ENCODE measurements at places on chromosomes 13 and 19. TPM values are rescaled to one million over a fixed set of nuclear protein-coding genes. Genes with fewer than 3 reads are reported as not detected.

The RAB3D gene
- total RNA-seq, result 9.1 TPM

The PSMC4 gene
- total RNA-seq, result 116 TPM

The CPB2 gene
- not detected for total RNA-seq

The PRDX2 gene
- total RNA-seq, result 222 TPM

The PLK5 gene
- total RNA-seq, result not detected

The IGSF23 gene
- total RNA-seq, result 0.32 TPM

The C1QTNF9B gene
- total RNA-seq, result 0.86 TPM

The PRR22 gene
- under 0.01 TPM for total RNA-seq

The WDR87 gene
- total RNA-seq, result not detected

The CATSPERD gene
- not detected for total RNA-seq

The GPR12 gene
- not detected for total RNA-seq

The ZSCAN4 gene
- not detected for total RNA-seq

The RDH8 gene
- total RNA-seq, result not detected

The ZNF227 gene
- 15.8 TPM for total RNA-seq

The ZNF829 gene
- total RNA-seq, result 3.5 TPM

The CLPTM1 gene
- total RNA-seq, result 53.1 TPM

The PLA2G4C gene
- total RNA-seq, result 6.8 TPM

The EPSTI1 gene
- 15.1 TPM for total RNA-seq

The NXNL1 gene
- total RNA-seq, result not detected

The LRRC63 gene
- under 0.01 TPM for total RNA-seq

The FXYD3 gene
- total RNA-seq, result not detected

The PLIN5 gene
- not detected for total RNA-seq

The KLK14 gene
- not detected for total RNA-seq

The CD177 gene
- total RNA-seq, result 0.32 TPM

The MBNL2 gene
- 120 TPM for total RNA-seq

The MYH14 gene
- not detected for total RNA-seq

The FGF22 gene
- not detected for total RNA-seq

The SGCG gene
- not detected for total RNA-seq

The S1PR4 gene
- total RNA-seq, result not detected

The ZNF738 gene
- total RNA-seq, result 5.2 TPM

The PROZ gene
- total RNA-seq, result not detected

The BCAM gene
- 10.3 TPM for total RNA-seq

The FLT1 gene
- total RNA-seq, result 23.2 TPM

The CXCL17 gene
- total RNA-seq, result not detected

The ZNF345 gene
- total RNA-seq, result 6.0 TPM

The AMH gene
- 0.32 TPM for total RNA-seq

The IRGC gene
- total RNA-seq, result not detected

The NECTIN2 gene
- total RNA-seq, result 134 TPM
